ENCODE measurements at places on chromosomes 7 and 10.

DNA sequence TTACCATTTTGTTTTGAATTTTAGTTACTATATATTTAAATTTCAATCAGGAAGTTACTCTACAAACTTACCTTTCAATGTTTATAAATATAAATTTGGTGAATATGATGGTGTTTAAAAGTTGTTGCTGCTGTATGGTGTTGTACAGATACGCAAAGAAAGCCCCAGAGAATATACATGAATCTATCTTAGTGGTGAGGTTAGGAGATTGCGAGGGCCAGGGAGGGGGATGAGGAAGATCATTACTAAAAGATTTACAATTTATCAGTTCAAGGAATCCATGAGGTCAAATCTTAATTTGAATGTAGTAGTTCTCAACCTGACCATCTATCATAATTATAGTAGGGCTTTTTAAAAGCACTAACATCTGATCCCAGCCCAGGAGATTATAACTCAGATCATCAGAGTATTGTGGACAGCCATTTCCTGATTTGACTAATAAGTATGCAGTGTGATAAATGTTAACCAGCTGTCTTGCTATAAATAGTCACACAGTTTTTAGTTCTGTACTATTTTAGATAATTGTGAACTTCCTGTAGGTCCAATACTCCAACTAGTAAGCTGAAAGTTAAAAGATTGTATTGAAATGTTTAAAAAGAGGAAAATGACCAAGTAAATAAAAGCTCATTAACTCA is 23.6 kb downstream of the FAM3C start:
- DNase-seq: no peak

DNA sequence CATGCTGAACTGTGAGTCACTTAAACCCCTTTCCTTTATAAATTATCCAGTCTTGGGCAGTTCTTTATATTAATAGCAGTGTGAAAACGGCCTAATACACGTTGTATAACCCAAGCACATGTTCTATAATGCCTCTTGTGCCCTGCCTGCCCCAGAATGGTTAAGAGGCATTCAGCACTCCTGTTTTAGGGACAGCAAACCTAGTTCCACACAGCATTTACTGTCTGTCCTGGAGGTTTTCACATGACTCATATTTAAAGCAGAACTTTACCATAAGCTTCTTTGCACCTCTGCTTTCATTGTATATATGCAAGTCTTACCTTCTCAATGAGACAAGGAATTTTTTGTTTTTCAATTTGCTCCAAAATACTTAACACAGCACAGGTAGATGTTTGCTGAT is 144.8 kb downstream of the ICA1 start:
- DNase-seq: no peak

DNA sequence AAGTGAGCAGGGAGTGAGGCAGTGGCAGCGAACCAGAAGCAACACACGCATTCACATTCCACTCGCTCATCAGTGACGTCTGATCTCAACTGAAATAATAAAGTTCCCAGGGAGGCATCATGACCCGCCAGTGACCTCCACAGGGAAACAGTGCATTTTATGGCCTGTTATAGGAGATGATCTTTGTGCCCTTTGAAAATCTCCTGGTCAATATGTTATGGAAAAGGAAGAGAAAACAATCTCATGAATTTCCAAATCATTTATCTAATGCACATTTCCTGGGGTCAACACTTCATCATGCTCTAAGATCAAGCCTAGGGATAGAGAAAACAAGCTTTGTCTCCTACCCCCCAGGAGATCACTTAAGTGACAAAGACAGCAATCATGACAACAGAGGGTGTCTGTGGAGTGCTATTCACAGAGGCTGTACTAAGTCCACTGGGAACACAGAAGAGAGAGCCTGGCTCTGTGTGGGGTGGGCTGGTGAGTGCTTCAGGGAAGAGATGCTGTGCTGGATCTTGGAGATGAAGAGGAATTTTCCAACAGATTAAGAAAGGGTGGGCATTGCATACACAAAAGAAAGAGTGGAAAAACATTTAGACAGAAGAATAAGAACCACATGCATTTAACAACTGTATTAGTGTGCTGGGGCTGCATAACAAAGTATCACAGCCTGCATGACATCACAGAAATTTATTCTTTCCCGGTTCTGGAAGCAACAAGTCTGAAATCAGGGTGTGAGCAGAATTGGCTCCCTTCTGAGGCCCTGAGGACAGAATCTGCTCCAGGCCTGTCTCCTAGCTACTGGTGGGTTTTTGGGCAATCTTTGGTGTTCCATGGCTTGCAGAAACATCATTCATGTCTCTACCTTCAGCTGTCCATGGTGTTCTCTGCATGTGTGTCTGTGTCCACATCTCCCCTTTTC is 613.9 kb upstream of the IGFBP3 start:
- DNase-seq: no peak

- no peak for DNase-seq
These were observed 66.7 kb downstream of the ARL4A start for GRCh38 chr7:12754179-12754578.

GRCh38 chr10:30791197-30791611 is 161.7 kb upstream of the LYZL2 start:
- DNase-seq: no peak

- no peak for DNase-seq
These were observed 73.0 kb upstream of the LEP start for GRCh38 chr7:128167791-128168666.

DNA sequence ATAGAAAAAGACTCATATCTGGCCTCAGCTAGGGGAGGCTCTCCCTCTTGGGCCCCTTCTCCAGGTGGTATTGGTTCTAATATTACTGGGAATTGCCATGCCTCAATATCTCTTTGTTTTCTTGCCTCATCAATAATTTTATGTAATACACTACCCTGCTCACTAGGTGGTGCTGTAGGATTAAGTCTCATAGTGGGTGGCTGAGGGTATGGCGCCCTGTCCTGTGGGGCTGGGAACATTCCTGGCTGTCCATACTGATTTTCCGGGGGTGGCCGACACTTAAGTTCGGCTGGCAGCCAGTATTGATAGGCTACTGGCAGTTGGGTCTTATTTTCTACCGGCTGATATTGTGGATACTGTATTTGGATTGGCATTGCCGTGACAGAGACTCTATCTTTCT is 9.0 kb upstream of the TAS2R3 start:
- no peak for DNase-seq

DNA sequence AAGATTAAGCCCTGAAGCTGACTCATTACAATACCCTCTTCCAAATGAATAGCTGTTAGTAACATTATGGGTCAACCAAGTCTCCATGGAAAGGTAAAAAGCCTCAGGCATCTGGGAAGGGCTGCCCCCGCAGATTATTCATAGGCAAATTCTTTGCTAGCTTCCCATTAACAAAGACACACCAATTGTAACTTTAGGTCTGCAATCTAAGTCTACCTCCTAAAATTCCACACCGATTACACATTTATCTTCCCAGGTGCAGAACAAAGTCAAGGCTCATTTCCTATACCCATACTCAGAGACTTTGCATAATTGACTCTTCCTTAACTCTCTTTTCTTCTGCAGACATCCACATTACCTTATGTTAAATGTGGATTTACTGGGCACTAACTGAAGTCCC is 826.3 kb upstream of the MBL2 start:
- DNase-seq: no peak

- DNase-seq: no peak
These were observed 3.7 kb downstream of the COL17A1 start for GRCh38 chr10:104081998-104082397.

- DNase-seq: no peak
These were observed 11.5 kb downstream of the MINDY4 start for GRCh38 chr7:30782690-30783089.

DNA sequence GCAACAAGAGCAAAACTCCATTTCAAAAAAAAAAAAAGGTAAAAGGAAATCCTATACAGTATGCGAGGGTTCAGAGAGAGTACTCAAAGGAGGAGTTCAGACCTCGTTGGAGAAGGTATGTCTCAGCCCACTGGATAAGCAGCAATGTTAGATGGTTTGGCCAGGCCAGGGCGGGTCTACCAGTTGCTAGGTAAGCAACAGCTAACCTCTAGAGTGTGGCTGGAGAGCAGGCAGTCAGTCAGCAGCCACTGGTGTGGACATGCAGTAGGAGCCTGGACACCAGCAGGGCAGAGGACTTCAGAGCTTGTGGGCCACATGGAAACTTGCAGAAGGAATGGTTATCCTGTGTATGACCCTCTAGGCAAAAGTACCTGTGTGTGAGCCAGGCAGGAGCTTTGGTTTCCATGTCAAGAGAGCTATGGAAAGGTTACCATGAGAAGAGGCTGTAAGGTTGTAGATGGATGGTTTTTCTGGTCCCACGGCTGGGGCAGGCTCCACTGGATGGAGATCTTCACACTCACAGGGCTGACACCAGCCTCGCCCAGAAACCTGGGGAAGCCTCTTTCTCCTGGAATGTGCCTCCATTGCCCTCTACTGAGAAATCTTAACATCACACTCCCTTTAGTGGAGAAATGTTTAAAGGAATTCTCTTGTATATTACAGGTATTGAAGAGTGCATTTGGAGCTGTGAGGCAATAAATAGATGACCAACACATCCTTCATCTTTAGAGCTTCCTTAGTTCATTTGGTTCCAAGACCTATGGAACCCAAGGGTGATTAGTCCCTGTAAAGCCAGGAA is 63.6 kb downstream of the CCDC186 start:
- DNase-seq: no peak
